ENCODE measurements at places on chromosomes 12 and 14. TPM values are rescaled to one million over a fixed set of nuclear protein-coding genes. Genes with fewer than 3 reads are reported as not detected.

DNA sequence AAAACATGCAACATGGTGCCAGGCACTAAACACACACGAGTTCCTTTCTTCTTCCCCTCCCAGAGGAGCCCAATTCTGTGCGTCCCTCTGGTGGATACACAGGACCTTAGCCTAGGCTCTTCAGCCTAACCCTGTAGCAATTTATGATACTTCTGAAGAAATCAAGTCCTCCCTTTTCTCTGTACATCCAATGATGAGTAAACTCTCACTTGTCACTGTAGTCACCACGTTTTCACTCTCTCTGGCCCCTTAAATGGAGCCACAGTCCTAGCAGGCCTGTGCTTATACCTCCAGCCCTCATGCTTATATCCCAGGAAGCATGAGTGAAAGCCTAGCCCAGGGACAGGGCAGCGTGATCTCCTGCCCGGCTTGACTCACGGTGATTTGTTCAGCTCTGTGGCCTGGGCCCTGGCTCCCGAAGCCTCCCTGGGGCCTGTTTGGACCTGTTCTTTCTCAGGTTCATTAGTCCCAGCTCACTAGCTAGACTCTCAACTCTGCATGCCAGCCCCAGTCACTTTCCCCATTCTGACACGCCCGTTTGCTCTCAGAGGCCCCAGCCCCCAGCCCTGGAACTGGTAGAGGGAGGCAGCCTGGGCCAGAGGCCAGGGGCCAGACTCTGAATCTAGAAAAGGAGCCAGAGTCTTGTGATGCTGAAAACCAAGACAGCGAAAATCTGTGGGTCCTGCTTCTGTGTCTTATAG is 24.1 kb upstream of the PLEKHG3 start:
- no peak overlapping the region for H3K27ac ChIP-seq
- no peaks in the 10 kb centered on the region for H3K27me3 ChIP-seq
- H3K4me1 ChIP-seq, result no peaks in the 10 kb centered on the region
- no peaks in the 10 kb centered on the region for H3K36me3 ChIP-seq
- no peak overlapping the region for H3K4me3 ChIP-seq

GRCh38 chr12:22228022-22228875 is 106.3 kb downstream of the ST8SIA1 start:
- H3K4me1 ChIP-seq, result no peaks in the 10 kb centered on the region
- H3K27me3 ChIP-seq, result no peaks in the 10 kb centered on the region
- H3K27ac ChIP-seq, result no peak overlapping the region
- DNase-seq, result no peak
- no peak overlapping the region for H3K4me3 ChIP-seq

- no peak for DNase-seq
- H3K27me3 ChIP-seq, result no peaks in the 10 kb centered on the region
- no peak overlapping the region for H3K4me3 ChIP-seq
- H3K27ac ChIP-seq, result no peak overlapping the region
- no peaks in the 10 kb centered on the region for H3K4me1 ChIP-seq
Measured at GRCh38 chr14:98952593-98953350, 319.2 kb downstream of the BCL11B start.

- peak overlapping the region; percentile 95 for H3K27ac ChIP-seq
- peak overlapping the region; percentile 85 for H3K4me3 ChIP-seq
- H3K27me3 ChIP-seq, result no peaks in the 10 kb centered on the region
- peaks cover 4% of the 10 kb centered on the region for H3K36me3 ChIP-seq
- H3K4me1 ChIP-seq, result peaks cover 57% of the 10 kb centered on the region
Measured at GRCh38 chr12:57741413-57741789, 2.9 kb upstream of the AGAP2 start.

- H3K36me3 ChIP-seq, result peaks cover 64% of the 10 kb centered on the region
- DNase-seq, result no peak
- H3K4me1 ChIP-seq, result no peaks in the 10 kb centered on the region
- H3K27ac ChIP-seq, result no peak overlapping the region
- H3K4me3 ChIP-seq, result no peak overlapping the region
Measured at GRCh38 chr12:109910969-109911348, 10.9 kb downstream of the TCHP start.

- H3K36me3 ChIP-seq, result no peaks in the 10 kb centered on the region
- no peak overlapping the region for H3K4me3 ChIP-seq
- no peaks in the 10 kb centered on the region for H3K4me1 ChIP-seq
- no peak overlapping the region for H3K27ac ChIP-seq
- DNase-seq, result no peak
- peaks cover 6% of the 10 kb centered on the region for H3K27me3 ChIP-seq
Measured at GRCh38 chr14:88323523-88324199, 592 bp upstream of the KCNK10 start.

GRCh38 chr14:100384277-100384676 is 61.1 kb downstream of the SLC25A47 start:
- H3K4me1 ChIP-seq, result peaks cover 15% of the 10 kb centered on the region
- peaks cover 8% of the 10 kb centered on the region for H3K36me3 ChIP-seq
- no peak overlapping the region for H3K4me3 ChIP-seq

PPP4R4 gene
- total RNA-seq, result 1.2 TPM

MYO1H gene
- not detected for total RNA-seq

Data from CD8-positive, alpha-beta memory T cell (primary cell).